ENCODE measurements at places on chromosomes 7 and 10.
A peak's percentile ranks its signal among the peaks of the same experiment; 100 is the strongest.

- DNase-seq: no peak
These were observed 126.1 kb downstream of the ADARB2 start for GRCh38 chr10:1610986-1611770.

DNA sequence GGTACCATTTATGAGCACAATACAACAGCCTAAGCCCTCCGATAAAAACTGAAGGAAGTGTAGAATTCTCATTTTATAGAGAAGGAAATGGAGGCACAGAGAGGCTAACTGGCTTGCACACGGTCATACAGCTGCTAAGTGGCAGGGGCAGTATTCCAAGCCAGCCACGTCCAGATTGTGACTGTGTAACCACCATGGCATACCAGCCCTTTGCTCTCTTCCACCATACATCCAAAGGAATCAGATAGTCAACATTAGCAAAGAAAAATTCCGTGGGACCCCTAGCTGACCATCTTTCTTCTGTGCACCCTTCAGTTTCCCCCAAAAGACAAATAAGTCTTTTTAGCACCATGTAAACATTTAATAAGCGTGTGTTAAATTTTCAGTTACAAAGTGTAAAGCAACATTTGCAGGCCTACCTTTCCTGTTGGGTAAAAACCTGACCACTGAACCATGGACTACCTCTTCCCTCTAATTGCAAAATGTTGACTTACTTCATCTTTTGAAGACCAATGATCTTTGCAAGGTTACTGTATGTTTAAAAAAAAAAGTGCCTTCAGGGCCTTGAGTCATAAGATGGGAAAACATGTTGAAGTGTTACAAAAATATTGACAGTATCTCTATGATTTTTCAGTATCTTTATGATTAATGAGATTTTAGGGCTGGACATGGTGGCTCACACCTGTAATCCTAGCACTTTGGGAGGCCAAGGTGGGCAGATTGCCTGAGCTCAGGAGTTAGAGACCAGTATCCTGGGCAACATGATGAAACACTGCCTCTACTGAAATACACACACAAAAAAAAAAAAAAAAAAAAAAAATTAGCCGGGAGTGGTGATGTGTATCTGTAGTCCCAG is 24.3 kb upstream of the PDZD8 start:
- DNase-seq: no peak

GRCh38 chr7:22561321-22561811 is 61.4 kb upstream of the STEAP1B start:
- peak; percentile 60 for DNase-seq

GRCh38 chr7:27241189-27242056 is 1.2 kb upstream of the EVX1 start:
- DNase-seq: peak; percentile 33

- peak; percentile 19 for DNase-seq
These were observed 97.7 kb downstream of the ALOX5 start for GRCh38 chr10:45471531-45472310.

- peak; percentile 38 for DNase-seq
These were observed 753 bp downstream of the CAMK2B start for GRCh38 chr7:44324481-44325200.

GRCh38 chr7:137990251-137990941 is 11.5 kb downstream of the CREB3L2 start:
- no peak for DNase-seq

- no peak for DNase-seq
These were observed 530.6 kb downstream of the ANKRD7 start for GRCh38 chr7:118755067-118755625.

- DNase-seq: no peak
These were observed 6.9 kb downstream of the MYOZ1 start for GRCh38 chr10:73634421-73634820.

- DNase-seq: peak; percentile 94
These were observed 7.3 kb downstream of the NCOA4 start for GRCh38 chr10:46022978-46023702.
